ENCODE measurements at places on chromosomes 11 and 22.

DNA sequence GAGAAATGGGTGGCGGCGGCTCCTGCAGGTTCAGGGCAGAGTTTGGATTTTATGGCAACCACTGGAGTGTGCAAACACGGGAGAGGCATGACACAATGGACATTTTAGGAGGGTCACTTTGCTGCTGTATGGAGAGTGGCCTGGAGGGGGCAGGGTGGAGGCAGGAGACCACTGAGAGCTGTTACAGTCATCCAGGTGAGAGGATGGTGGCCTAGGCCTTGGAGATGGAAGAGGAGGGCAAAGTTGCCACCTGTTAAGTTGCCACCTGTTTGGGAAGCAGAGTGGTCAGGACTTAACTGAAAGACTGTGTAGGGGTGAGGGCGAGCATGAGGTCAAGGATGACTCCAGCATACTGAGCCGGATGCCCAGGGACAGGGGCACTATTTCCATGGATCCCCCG, 2.3 kb upstream of the RAD9A start:
- DNase-seq: no peak

GRCh38 chr11:62140304-62141110, 16.7 kb downstream of the INCENP start:
- no peak for DNase-seq

DNA sequence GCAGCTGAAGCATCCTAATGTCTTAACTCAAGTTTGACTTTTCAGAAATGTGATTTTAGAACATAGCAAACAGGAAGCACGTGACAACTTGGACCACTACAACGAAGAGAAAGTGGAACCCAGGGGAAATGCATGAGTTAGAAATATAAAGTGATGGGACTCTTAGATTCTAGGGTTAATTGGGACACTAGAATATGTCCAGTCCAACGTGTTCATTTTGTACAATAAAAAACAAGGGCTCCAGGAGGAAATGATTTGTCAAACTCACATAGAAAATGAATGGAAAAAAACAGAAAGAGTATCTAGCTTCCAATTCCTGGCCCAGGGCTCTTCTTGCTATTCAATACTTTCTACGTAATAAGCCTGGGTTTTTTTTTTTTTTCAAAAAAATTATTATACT, 30.7 kb downstream of the TIMP3 start:
- no peak for DNase-seq

GRCh38 chr11:110453684-110454354, 24.1 kb downstream of the FDX1 start:
- DNase-seq: peak; percentile 13

DNA sequence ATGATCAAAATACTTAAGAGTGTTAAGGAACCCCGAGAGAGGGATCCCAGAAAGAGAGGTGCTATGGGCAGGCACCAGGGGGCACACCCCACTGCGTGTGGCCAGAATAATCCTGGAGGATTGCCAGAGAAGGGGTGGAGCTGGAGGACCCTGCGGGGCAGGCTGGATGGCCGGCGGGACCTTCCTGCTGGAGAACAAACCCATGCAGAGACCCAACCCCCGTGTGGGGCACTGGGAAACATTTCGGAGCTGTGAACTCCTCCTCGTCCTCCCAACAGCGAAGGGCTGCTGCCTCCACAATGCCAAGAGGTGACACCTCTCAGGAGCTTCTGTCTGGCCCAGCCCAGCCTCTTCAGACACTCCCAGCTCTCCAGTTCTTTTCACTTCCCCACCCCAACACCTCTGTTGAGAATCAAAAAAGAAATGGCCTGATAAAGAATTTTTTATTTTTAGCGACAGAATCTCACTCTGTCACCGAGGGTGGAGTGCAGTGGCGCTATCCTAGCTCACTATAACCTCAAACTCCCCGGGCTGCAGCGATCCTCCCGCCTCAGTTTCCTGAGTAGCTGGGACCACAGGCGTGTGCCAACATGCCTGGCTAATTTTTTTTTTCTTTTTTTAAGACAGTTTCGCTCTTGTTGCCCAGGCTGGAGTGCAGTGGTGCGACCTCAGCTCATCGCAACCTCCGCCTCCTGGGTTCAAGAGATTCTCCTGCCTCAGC, 25.6 kb downstream of the RHOD start:
- no peak for DNase-seq

DNA sequence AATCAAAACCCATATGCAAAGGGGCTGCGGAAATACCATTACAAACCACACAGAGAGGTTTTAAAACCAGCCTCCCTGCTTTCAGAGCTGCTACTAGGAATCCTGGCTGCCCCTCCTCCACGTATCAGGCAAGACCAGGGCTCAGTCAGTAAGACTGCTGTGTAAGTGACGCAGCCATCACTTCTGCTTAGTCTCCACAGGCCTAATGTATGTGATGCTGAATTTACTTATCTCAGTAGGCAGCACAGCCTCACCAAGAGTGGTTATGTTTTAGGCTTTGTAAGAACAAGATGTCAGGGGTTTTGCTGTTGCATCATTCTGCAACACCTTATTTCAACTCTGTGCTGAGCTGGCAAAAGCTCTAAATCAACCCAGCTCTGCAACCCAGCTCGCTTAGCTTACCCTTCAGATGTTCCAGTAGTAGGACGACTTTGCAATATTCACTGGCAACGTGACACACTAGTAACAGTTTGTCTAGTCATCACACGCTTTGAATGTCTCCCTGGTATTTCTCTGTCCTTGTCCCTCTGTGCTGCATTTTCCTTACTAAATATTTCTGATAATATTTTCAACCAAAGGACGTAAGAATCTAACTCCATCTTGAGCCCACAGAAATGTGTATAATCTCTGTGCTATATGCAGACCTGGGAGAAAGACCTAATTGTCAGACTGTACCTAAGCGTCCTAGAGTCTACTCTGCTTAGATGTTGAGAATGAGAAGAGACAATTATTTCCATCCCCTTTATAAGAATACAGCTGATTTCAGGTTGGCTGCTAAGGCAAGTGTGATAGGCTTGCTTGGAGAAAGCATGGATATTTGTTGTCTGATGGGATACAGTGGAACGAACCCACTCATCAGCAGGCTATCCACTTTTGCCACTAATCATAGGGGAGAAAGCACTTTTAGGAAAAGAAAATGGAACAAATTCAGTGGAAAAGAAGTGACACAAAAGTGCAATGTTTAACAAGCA, 72.2 kb downstream of the LARGE2 start:
- DNase-seq: no peak

GRCh38 chr11:6319704-6320410, 444 bp downstream of the CAVIN3 start:
- DNase-seq: peak; percentile 97

- no peak for DNase-seq
These were observed 18.1 kb downstream of the BTG4 start for GRCh38 chr11:111494040-111494439.

DNA sequence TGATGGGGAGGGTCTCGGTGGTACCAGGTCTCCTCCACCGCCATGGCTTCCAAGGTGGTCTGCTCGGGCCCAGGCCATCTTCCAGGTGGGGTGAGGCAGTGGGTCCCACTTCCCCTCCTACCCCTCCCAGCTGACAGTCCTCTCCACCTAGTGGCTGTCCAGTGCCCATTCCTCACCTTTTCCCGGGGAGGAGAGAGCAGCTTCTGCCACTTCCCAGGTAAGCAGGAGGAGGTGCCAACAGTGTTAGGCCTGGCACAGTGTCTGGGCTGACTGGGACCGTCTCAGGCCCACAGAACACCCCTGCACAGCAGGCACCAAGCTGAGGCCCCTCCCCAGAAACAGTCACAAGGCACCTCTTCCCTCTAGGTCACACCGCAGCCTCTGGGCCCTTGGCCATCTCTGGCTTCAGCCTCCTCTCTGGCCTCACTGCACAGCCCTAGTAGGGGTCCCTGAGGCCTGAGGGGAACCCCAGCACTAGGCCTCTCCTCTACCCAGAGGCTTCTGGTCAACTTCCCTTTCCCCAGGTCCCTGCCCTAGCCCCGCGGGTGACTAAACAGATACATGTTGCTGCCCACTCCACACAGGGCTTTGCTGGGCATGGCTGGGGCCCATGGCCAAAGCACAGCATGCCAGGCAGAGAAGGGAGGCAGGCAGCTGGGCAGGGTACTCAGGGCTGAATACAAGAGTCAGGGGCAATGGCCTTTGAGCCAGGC, 2.3 kb upstream of the ANKRD13D start:
- no peak for DNase-seq

DNA sequence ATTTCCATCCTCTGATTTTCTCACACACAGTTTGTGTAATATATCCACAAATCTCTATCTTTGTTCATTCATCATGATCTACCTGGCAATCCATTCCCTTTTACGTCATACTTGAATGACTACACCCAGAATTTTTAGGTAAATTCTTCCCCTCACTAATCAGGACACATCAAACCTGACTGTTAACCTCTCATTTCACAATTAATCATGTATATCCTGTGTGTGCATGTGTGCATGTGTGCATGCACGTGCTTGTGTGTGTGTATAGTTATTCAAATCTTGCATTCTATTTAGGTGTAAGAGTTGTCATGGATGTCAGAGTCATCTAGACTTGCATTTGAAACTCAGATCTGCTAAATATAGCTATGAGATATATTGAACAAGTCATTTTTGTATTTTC, 130.4 kb downstream of the KIF18A start:
- DNase-seq: no peak

DNA sequence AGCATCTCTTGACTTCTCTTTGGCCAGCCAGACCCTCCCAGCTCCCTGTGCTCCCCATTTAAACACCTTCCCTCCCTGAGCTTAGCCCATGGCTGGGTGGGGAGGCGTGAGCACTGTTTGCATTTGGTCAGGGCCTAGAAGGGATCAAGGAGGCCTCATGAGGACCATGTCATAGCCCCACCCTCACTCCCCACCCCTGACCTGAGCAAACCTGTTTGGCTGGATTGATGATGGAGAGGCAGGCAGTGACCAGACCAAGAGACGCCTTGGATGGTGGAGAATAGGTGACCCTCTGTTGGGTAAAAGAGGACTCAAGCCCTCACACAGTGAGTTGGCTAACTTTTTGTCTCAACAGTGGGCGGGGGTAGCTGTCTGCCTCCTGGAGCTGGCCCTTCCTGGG, 49.9 kb downstream of the ST3GAL4 start:
- no peak for DNase-seq

DNA sequence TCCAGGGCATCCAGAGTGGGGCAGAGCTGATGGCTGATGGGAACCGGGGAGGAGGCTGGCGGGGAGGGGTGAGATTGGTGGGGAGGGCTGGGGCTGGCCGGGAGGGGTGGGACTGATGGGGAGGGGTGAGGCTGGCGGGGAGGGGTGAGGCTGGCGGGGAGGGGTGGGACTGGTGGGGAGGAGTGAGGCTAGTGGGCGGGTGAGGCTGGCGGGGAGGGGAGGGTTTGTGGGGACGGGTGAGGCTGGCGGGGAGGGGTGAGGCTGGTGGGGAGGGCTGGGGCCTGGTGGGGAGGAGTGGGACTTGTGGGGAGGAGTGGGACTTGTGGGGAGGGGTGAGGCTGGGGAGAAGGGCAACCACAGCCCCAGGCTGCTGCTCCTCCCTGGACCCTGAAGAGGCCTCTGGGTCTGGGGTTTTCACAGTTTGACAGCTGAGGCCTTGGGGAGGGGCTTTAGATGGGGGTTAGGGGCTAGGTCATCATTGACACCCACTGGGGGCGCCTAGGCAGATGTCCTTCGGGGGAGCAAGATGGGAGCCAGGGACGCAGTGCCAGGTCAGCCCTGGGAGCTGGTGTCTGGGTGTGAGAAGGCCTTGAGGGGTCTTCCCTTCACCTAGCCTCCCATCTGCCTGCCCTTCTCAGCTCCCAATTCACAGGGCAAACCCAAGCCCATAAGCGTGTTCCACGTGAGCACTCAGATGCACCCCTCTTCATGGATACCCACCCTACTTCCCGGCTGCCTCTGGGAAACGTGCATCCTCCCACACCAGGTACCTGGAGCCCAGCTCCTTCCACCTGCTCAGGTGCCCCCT, 26.7 kb downstream of the PARVG start:
- no peak for DNase-seq

DNA sequence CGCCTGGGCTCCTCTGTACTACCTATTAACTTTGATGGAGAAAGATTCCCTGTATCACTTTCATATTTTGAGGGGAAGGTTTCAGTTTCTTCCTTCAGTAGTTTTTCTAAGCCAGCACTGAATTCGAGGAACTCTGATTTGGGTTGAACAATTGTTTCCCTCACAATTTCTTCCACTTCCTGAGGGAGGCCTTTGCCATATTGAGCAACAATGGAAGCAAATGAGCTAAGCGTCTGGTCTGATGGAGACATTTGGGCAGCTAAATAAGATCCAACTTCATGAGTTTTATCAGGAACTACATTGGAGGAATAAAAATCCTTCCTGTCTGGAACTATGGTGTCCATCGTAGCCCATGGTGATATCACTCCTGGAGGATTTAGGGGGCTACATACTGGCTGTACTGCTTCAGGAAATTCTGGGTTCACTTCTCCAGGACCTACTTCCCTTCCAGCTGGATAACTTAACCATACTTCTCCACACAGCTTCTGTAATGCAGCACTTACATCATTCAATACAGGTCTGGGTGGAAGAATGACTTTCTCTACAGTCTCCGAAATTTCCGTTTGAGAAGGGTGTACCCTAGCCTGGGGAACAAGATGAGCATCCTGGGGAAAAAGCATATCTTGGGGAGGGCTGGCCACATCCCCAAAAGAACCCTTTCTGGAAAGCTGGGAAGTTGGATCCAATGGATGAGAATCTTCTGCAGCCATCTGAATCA, 38.9 kb upstream of the CCDC89 start:
- no peak for DNase-seq

DNA sequence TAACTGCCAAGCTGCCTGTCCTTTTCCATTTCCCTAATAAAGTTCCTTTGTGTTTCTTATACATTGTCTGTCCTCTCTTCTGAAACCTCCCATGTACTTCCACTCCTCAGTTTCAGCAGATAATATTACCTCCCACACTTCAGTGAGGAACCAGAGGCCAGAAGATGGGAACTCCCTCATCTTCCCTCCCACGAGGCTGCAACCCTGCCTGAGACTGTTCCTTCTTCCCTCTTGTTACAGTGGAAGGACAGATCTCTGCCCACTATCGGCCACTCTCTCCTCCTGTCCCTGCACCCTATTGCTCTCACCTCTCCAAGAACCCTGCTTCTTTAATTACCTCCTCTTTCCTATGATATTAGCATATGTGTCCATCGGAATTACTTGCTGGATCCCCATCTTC, 38.1 kb upstream of the SWAP70 start:
- DNase-seq: no peak

DNA sequence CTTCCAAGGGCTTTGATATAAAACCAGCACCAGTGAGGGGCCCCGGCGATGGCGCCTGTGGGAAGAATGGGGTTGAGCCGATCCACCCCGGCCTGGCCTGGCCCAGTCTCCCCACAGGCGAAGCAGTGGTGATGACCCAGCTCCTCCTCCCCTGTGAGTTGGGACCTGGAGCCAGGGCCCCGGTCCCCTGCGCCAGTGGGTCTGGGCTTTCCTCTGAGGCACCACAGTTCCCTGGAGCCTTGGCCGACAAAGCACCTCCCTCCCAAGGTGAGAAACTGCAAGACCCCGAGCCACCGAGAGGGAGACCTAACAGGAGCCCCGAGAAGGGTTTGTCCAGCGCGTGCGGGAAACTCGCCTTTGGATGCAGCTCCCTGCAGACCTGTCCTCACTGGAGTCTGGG, 942.9 kb downstream of the BRD1 start:
- no peak for DNase-seq

DNA sequence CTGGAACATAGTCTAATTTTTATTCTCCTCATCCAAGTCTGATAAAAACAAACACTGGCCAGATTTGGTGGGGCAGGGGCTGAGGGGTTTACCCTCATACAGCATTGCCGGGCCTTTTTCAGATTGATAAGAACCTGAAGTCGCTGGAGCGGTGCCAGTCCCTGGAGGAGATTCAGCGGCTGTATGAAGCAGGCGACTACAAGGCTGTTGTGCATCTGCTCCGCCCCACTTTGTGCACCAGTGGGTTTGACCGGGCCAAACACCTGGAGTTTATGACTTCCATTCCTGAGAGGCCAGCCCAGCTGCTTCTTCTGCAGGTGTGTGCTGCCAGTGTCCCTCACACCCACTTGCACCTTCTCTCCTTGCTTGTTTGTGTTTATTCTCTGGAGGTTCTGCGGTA, 55.8 kb downstream of the CABIN1 start:
- DNase-seq: no peak

All from EH (cell line).